Fibroblast of lung (primary cell): ENCODE measurements at places on chromosomes 11 and 22. TPM values are rescaled to one million over a fixed set of nuclear protein-coding genes. Genes with fewer than 3 reads are reported as not detected.

HBB gene
- 0.16 and 0.22 TPM in 2 replicates for polyA plus RNA-seq

ADM2 gene
- 0.67 and 0.73 TPM in 2 replicates for polyA plus RNA-seq

AQP11 gene
- 1.3 and 1.6 TPM in 2 replicates for polyA plus RNA-seq

MMP11 gene
- polyA plus RNA-seq, result 4.5 and 8.3 TPM in 2 replicates

MOV10L1 gene
- polyA plus RNA-seq, result 0.03 and 0.40 TPM in 2 replicates

TMEM151A gene
- polyA plus RNA-seq, result not detected in 2 replicates

C11orf97 gene
- polyA plus RNA-seq, result not detected in 2 replicates
